ENCODE measurements at places on chromosomes 12 and 14. TPM values are rescaled to one million over a fixed set of nuclear protein-coding genes. Genes with fewer than 3 reads are reported as not detected.

GRCh38 chr12:509500-509899, 49.8 kb downstream of the B4GALNT3 start:
- peak; percentile 25 for DNase-seq

KRT75 gene
- total RNA-seq, result not detected

DNA sequence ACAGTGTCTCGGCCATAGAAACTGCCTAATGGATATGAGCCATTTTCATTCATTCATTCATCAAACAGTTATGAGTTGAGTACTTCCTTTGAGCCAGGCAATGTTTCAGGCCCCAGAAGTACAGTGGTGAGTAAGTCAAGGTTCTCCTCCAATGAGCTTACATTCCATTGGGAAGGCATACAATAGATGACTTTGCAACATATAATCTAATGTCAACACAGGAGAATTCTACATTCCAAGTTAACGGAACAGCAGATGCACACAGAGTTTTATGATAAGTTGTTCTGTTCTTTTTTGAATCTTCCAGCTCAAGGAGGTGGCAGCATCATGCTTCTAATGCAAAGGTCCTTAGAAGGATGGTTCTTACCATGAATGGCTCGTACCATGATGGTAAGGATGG, 3.2 kb upstream of the RFC5 start:
- DNase-seq, result no peak

DNA sequence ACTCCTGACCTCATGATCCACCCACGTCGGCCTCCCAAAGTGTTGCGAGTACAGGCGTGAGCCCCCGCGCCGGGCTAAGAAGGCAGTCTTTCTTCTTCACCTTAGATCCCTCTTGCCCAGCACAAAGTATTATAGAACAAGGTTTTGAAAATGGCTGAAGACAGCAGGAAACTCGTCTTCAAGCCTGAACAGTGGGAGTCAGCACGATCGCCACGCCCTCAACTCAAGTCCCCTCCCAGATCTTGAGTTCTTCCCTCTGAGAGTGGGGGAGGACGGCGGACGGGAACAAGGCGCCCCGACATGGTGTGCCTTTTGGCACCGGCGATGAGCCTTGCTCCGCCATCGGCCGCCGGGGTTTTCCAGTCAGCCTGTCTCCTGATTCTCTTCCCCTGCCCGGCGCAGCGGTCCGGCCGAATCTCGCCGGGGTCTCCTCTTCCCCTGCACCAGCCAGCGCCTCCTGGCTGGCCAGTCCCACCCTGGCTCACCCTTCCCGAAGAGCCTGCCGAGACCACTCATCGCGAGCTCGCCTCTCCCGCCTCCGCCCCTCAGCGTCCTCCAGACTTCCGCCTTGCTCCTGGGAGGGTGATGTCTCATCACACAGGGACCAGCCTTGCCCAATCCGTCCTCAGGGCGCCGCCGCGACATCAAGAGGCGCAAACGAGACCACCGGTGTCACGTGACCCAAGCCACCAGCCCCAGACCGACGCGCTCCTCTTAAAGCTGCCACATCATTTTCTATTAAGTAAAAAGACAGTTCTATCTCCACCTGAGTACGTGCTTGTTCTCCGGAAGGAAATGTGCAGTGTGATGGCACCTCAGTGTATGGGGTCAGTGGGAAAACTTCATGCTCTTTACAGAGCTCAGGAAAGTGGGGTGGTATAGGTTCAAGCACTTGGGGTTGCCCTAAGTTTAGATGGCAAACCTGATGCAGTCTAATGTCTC, at the start of gene CHMP4A:
Gene CHMP4A (minus strand): TSS at position 565 of the 942 bp plus-strand sequence. CDS start 49 bp downstream, at position 516.
- peak; percentile 99 for DNase-seq

SERPINA9 gene
- not detected for total RNA-seq

GRCh38 chr12:94618995-94619695, 31.2 kb downstream of the TMCC3 start:
- no peak for DNase-seq

HSPA2 gene
- under 0.01 TPM for total RNA-seq

DNA sequence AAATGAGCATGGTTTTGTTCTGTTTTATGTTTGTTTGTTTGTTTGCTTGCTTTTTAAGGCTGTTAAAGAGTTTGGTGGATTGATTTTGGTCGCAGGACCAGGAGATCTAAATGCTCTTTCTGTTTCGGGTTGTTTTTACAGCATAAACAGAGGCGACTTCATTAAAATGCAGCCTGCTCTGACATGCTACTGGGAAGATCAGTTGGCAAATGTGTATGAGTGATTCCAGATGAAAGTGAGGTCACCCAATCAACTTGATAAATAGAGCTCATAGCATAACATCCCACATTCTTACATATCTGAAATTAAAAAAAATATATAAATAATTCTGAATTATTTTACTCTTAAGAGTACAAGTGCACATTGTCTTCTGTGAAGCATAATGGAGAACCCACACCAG, 947.7 kb downstream of the GALC start:
- no peak for DNase-seq

DNA sequence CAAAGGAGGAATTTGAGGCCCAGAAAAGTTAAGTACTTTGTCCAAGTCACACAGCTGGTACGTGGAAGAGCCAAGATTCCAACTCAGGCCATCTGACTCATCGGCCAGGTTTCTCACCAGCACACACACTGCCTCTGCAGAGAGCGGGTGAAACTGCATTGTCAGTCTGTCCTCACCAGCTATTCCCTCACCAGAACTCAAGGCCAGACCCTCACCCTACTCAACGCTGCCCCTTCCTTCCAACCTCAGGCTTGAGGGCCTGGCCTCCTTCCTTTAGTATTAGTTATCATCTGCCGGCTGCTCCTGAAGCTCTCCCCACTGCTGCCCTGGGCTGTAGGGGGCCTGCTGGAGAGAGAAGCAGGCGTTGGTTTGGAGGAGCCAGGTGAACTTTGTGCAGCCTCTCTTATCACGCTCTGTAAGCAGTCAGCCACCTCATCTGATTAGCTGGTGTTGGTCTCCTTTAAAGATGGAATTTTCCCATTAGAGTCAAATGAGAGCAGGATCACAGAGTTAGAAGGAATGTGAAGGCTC, 16.6 kb upstream of the PLEK2 start:
- peak; percentile 76 for DNase-seq

NDUFB1 gene
- 230 TPM for total RNA-seq
